ENCODE measurements at places on chromosomes 2 and 18. TPM values are rescaled to one million over a fixed set of nuclear protein-coding genes. Genes with fewer than 3 reads are reported as not detected.

DNA sequence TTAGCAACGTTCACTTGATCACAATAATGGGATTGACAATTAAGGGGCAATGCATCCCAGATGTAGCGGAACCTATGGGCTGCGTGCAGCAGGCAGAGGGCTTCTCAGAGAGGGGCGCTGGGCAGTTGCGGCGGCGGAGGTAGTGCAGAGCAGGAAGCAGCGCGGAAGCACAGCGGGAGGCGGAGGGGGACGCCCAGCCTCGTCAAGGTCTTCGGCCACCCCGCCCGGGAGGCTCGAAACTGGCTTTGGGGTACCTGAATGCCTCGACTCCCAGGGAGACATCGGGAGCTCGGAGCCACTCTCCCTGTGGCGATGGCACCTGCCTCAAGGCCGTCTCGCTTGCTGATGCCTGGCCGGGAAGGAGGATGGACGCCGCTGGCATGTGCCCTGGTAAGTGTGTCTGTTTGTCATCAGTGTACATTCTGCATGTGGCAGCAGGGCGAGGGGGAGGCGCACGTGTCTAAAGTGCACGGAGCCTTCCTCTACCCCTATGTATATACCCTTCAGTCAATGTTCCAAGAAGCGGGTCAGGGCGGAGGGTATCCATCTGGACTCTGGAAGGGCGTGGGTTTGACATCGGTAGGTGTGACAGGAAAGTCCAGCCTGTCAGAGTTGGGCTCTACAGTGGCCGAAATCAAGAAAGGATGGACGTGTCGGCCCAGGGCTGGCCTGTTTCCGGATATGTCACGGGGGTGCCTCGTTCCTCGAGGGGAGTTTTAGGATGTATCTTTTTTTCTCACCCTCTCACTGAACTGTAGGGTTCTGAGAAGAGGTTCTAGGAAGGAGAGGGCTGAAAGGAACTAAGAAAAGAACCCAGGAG is 7.5 kb upstream of the SP9 start:
- DNase-seq = no peak

DNA sequence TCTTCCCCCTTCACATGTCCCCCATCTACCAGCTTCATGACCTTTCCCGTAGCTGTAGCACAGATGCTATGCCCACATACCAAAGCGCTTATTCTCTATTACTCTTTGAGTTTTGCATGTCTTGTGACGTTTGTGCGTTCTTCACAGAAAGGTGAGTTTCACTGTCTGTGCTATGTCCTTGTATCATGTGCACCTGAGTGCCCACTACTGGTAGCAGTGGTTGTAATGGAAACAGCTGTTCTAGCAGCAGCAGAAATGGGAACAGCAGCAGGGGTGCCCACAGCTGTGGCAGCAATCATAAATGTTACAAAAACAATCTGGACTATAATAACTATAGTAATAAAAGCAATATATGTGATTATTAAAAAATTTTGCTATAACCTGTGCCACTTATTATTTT is 127.1 kb downstream of the STK39 start:
- DNase-seq = no peak

The GREB1L gene
- 1.5 TPM for total RNA-seq

The DPYSL5 gene
- 1.3 TPM for total RNA-seq

The SERPINB13 gene
- not detected for total RNA-seq

The AP1S3 gene
- total RNA-seq = 21.4 TPM

- no peak for DNase-seq
These were observed 326.5 kb upstream of the THUMPD2 start for GRCh38 chr2:40105593-40105992.

- DNase-seq = peak; percentile 1
These were observed 169.2 kb downstream of the CDH20 start for GRCh38 chr18:61502472-61502871.

GRCh38 chr2:84674586-84674985 is 158.3 kb downstream of the DNAH6 start:
- no peak for DNase-seq

DNA sequence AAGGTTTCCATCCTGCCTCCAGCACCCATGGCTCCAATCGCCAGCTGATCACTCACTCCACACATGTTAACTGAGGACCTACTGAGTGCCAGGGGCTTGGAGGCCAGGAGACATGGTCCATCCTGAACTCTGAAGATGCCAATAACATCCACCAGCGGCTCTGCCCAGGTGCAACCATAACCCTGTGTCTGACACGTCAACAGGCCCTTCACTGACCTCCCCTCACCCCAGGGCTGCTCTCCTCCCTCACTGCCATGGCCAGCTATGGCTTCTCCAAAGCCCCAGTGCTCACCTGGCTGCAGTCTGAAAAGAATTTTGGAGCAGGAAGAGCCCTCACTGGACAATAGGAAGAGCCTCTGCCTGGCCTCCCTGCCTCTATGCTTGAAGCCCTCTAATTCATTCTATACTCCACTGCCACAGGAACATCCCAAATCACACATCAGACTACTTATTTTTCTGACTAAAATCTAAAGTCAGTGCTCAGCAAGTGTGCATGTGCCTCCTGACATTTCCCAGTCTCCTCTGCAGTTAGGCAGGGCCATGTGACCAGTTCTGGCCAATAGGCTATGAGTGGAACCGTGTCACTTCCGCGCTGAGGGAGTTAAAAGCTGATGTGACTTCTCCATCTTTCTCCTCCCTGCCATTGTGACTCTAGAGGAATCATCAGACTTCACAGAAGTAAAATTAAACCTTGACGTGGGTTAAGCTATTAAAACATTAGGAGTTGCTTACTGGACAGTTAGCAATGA is 37.2 kb downstream of the ZBTB7C start:
- DNase-seq = no peak

GRCh38 chr18:45802814-45803492 is 22.5 kb upstream of the SIGLEC15 start:
- peak; percentile 97 for DNase-seq

DNA sequence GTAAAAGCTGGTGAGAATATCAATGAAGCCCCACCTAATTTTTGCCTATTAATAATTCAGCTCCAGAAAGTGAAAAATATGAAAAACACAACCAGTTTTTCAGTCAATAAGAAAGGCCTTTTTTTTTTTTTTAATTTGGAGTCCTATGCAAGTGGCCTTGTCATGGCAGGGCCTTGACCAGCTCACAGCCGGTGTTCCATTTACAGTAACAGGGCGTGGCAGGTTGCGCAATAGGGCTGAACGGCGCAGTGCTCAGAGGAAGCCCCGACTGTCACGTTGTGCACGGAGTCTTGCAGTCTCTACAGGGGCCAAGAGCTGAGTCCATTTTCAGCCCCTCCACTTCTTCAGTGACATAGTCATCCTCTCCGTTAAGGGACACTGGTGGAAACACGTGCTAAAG is 184.1 kb upstream of the FN1 start:
- DNase-seq = no peak

The GREB1 gene
- 4.8 TPM for total RNA-seq

DNA sequence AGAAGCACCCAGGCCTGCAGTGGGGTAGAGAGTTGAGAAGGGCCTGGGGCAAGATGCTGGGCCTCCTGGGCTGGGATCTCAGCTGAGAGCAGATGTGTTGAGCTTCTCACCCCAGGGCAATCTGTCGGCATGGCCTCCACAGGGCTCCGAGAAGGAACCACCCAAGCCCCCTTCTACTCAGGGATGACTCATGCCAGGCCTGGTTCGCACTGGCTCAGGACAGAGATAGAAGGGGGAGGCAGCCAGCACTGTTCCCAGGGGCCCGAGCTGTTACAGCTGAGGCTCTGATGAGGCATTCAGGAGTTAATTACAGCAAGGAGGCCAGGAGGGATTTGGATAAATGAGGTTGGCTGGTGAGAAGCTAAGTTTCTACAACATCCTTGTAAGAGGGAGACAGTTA is 62.5 kb downstream of the CENPO start:
- DNase-seq = no peak

DNA sequence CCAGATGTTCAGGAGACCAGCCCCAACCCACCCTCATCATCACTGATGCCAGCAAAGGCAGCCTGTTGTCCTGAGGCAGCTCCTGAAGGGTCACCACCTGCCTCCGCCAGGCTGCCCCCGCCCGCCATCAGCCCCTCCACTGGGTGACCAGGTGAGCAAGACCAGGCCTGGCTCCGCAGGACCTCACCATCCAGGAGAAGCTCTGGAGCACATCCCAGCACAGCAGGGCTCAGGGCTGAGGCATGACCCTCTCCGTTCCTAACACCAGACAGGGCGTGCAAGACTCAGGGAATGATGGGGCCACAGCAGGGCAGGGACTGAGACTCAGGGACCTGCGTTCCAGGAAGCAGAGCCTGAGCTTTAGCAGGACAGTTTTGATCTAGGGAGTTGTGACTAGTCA is 218.8 kb upstream of the RAB6C start:
- no peak for DNase-seq

DNA sequence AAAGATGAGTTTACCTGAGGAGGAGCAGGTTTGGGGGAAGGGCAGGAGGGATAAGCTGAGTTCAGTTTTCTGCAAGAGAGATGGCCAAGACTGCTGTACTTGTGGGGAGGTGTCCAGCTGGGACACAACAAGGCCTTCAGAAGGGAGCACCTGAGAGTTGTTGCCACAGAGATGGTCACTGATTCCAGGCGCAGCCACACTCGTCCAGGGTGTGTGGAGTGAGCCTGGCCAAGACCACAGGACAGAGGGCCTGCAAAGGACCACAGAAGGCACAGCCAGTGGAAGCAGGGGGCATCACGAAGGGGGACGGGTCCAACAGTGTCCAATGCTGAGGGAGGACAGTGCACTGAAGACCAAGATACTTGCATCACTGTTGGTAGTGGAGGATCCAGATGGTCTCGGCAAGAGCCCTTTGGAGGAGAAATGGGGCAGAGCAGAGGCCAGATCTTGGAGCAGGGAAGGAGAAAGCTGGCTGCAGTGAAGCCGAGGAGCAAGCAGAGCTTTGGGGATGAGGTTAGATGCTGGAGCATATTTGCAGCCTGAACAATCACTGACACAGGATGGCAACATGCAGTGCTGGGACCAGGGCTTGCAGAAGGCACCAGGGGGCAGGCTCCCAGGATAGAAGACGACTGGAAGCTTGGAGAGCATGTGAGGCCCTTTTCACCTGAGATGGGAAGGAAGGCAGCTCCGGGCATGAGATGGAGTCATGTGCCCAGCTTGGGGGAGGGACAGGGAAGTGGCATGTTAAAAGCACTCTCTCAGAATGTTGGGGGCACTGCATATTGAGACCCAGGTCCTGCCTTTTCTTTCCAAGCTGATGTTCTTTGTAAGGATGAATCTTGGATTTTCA is 214.0 kb downstream of the CYP26B1 start:
- DNase-seq = no peak

The RAPGEF4 gene
- total RNA-seq = 1.0 TPM

The SIGLEC15 gene
- total RNA-seq = 41.1 TPM

GRCh38 chr2:160252278-160252887 is 52.3 kb upstream of the ITGB6 start:
- no peak for DNase-seq

GRCh38 chr18:60883587-60883986 is 449.6 kb upstream of the CDH20 start:
- no peak for DNase-seq

DNA sequence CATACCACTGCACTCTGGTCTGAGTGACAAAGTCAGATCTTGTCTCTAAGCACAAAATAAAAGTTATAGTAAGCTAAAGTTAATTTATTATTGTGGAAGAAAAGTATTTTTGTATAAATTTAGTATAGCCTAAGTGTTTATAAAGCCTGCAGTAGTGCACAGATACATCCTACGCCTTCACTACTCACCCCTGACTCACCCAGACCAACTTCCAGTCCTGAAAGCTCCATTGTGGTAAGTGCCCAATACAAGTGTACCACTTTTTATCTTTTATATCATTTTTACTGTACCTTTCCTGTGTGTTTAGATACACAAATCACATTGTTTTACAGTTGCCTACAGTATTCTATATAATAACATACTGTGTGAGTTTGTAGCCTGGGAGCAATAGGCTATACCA is 57.5 kb downstream of the UBE2E3 start:
- DNase-seq = no peak

The ZBTB7C gene
- 1.1 TPM for total RNA-seq

DNA sequence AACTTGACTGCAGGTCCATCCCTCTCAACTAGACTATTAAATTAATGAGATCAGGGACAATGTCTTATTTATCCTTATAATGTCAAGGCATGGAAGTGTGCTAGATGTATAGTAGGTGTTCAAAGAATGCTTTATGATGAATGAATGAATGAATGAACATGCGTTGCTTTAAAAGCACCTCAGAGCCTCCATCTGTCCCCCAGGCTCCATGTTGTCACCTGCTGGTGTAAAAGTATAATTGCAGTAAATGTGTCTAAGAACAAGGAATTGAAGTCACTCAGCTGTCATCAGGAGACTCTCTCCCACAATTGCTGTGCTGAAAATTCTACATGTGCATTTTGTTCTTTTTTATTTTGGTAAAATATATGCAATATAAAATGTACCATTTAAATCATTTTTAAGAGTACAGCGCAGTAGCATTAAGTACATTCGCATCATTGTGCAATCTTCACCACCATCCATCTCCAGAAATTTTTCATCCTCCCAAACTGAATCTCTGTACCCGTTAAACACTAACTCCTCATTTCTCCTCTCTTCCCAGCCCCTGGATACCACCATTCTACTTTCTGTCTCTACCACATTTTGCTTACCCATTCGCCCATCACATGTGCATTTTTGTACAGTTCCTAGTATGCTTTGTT is 52.6 kb downstream of the GNAL start:
- no peak for DNase-seq

The FIGN gene
- total RNA-seq = 1.8 TPM

DNA sequence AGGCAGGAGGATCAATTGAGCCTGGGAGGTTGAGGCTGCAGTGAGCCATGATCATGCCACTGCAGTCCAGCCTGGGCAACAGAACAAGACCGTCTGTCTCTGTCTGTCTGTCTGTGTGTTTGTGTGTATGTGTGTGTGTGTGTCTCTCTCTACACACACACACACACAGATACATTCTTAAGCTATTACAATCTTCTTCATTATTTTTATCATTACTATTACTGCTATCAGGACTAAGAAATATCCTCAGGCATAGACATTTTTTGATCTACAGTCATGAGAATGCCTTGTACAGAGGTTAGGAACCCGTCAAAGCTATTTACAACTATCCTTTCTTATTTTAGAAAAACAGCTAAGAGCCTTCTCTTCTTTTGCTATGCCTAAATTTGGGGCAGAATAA is 207.4 kb downstream of the NEDD4L start:
- no peak for DNase-seq

- DNase-seq = peak; percentile 56
These were observed 48.6 kb upstream of the FHL2 start for GRCh38 chr2:105447476-105447875.

- DNase-seq = no peak
These were observed 290.2 kb upstream of the PARD3B start for GRCh38 chr2:204255071-204255470.

DNA sequence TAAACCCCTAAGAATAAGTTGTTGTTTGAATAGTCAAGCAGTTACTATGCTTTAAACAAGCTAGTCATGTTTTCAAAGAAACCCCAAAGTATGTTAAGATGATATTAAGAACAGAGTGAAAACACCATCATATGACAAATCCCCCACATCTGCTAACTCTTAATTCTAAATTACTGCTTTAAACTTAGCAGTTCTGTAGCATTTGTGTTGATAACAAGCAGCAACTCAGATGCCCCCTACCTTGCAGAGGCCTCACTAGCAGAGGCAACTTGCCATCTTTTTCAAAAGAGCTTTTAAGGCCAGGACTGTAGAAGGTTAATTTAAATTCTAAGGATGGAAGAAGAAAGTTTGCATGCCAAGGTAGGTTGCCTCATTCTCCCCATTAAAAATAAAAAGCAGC is 376.2 kb downstream of the SETBP1 start:
- DNase-seq = no peak

The TFPI gene
- 34.2 TPM for total RNA-seq
